ENCODE measurements at places on chromosomes 3 and 15.

DNA sequence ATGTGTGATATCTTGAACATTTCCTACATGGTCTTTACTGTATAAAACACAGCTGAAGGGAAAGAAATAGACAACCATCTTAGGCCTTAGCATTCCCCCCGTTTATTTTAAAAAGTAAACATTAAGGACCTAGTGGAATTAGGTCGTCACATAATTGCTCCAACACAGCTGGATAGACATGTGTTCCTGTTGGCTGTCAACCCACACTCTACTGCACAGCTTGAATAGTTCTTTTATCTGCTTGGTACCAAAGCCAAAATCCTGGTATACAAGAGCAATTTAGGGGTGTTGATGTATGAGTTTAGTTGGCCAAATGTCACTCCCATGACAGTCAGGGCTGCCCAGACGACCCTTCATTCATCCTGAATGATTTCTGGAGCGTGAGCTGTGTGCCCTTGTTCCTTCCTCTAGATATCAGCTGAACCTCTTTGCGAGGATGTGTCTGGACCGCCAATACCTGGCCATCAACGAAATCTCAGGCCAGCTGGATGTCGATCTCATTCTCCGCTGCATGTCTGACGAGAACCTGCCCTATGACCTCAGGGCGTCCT lies 179.7 kb downstream of the ITPR1 start:
- DNase-seq = no peak

- DNase-seq = no peak
Observed at GRCh38 chr3:69359339-69359893, 26.5 kb downstream of the FRMD4B start.

DNA sequence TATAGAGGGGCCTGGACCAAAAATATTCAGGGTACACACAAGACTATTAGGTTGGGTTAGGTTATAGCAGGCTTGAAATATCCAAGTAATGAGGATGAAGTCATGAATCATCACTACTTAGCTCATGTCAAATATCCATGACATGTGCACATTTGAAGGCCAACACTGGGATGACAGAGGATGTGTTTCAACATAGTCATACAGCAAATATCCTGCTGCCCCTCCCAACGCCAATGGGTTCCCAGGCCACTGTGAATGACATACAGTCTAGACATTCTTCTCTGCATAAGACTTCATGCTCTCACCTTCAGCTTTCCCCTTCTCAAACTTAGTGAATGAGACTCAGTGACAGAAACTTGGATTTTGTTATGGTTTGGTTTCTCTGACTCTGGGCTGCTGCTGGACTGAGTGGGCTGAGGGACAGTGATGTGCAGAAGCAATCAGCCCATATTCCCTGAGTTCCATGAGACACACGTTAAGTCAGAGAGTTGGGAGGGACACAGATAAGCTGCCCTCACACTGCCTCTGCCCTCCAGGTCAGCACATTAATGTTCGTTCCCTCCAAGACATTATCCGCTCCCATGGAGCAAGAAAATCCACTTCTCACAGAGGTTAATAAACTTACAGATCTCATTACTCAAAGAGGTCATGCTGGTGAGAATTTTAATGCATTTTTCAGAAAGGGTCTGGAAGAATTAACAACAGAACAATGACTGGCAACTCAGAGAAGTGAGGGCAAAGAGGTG lies 15.4 kb downstream of the HOMER2 start:
- DNase-seq = no peak

DNA sequence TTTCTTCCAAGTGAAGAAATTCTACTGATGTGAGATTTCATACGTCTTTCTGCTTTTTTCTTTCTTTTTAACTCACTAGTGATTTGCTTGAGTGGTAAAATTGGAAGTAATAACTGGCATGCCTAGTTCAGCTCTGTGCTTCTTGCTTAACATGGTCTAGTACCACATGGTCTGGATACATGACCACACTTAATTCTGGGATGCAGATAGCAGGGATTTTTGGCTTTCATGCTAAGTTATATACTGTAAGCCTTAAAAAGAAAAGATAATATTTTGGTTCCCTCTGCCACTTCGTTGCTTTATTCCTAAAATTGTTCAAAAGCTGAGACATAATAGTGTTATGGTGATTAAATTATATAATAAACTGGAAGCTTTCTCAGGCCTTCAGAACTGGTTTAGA lies 174.3 kb downstream of the OXSM start:
- no peak for DNase-seq

- no peak for DNase-seq
Observed at GRCh38 chr15:27623560-27624305, 475.4 kb downstream of the OCA2 start.

Data from NCI-H1105 (cell line).